ENCODE measurements at places on chromosomes 12 and 14.

DNA sequence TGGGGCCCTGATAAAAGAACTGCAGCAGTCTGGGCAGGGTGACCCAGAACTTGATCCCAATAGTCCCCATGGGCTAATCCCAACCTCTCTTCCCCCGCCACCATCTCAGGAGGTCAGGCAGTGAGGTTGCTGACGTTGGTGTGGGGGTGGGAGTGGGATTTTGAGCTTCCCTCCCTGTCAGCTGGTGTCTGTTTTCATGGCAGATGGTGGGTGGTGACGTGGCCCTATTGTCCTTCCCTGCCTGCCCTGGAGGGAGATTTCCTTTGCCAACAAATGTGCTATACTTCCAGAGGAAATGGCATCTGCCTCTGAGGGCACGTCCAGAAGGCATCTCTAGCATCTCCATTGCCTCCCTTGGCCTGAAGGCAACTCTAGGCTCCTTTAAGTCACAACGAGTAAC lies 37.7 kb downstream of the NEUROD4 start:
- no peak for DNase-seq

DNA sequence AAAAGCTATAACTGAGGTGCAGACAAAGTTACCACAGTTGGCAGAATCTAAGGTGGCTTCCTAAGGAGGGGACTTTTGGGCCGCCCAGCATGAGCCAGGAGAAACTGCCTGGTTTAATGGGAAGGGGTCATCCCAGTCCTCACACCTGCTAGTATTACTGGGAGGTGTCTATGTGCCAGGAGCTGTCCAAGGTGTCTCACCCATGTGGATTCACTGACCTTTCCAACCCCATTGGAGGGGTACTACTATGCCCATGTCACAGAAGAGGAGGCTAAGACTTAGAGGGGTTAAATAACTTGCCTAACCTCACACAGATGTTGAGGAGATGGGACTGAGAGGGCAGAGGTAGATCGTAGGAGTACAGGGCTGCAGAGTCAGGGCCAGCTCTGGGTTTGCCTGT lies 10.2 kb downstream of the ABCB9 start:
- DNase-seq: no peak

DNA sequence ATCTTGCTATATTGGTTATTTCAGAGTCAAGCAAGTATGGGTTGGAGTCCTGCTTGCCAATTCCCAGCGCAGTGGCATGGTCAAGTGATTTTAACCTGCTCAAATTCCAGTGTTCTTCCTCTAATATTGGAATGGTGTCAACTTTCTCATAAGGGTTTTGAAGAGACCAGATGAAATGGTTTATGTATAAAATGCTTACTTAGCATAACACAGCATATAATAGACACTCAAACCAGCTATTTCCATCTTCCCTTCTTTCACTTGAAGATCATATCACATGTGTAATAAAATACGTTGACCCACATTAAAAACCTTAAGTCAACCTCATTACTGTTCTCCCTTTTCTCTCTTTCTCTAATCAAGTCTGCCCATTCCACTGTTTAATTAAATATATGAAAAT lies 144.0 kb downstream of the NAV3 start:
- no peak for DNase-seq

GRCh38 chr14:24274101-24274543 lies 2.7 kb upstream of the RABGGTA start:
- no peak for DNase-seq

- DNase-seq: no peak
Observed at GRCh38 chr14:33218026-33218425, 279.3 kb downstream of the NPAS3 start.

DNA sequence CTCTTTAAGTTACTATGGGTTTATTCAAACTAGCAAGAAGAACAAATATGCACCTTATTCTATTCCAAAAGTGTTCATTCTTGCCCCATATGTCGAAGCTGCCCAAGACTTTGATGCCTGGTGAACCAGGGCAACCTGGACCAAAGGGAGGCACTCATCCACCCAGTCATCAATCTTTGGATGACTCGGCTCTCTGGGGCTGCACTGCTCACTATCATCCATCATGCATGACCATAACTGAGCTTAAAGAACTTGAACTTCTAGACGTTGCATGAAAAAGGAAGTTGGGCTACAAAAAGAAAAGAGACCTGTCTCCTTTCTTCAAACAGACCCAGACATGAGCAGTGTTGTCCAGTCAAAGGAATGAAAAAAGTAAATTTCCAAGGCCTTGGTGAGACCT lies 1.2 kb downstream of the KRT4 start:
- no peak for DNase-seq

DNA sequence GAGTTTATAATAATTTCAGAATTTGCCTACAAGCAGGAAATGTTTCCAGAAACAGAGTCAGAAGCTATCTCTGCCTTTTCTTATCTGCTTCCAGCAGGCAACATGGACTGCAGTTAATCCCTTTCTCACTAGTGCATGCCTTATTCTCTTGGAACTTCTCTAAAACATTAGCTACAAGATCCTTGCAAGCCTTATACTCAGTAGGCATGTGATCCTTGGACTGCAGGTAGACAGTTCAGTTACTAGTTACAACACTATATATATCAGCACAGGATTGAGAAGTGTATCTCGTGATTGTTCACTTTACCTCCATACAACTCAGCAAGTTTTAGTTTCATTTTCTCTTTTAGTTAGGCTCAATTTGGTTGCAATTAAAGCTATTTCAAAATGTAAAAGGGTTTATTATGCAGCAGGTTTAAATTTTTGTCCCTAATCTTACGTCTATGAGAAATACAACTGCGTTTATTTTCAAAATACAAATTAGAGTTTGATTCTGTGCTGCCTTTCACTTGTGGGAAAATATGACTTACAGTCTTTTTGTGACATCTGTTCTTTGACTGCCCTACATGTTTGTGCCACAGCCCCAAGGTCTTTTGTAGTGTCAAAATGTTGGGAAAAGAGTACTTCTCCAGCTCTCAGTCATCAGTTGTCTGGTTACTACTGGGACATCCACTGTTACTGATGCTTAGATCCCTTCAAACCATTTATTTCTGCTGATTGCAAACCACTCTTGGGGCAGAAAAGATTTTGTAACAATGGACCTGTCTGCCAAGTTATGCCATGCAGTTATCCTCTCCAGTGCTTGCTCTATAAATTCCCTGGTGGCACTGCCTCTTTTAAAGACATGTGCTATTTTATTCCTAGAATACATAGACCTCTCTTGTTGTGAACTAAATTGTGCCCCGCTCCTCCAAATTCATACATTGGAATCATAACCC lies 709.0 kb upstream of the FOXG1 start:
- peak; percentile 37 for DNase-seq

GRCh38 chr14:102481791-102482238 lies 27.8 kb downstream of the ANKRD9 start:
- DNase-seq: peak; percentile 63

DNA sequence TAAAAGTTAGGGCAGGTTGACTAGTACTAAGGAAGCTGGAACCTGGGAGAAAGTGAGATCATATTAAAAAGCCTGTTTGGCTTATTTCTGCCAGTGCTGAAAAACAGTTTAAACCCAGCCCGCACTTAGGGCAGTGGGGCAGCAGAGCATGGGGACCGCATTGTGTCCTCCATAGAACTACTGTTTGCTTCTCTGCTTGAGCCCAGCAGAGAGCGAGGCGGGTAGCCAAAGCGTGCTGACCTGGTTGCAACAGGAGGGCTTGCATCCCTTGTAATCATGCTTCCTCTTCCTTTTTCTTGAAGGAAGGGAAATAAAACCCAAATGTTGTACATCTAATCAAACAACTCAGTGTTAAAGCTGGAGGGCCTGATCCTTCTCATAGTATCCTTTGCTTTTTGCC lies 82.5 kb upstream of the HOXC13 start:
- DNase-seq: no peak

DNA sequence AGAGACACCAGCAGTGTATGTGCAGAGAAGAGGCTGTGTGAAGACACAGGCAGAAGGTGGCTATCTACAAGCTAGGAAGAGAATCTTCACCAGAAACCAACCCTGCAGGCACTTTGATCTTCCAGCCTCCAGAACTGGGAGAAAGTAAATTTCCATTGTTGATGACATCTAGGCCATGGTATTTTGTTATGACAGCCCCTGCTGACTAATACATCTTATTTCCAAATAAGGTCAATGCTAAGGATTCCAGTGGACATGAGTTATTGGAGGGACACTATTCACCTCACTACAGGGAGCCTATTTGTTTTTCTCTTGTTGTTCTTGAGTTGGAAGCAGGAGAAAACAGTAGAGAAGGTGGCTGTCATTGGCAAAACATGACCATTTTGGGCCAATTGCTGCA lies 88.5 kb upstream of the RIN3 start:
- DNase-seq: no peak

GRCh38 chr14:54867011-54867410 lies 35.6 kb downstream of the GCH1 start:
- no peak for DNase-seq

DNA sequence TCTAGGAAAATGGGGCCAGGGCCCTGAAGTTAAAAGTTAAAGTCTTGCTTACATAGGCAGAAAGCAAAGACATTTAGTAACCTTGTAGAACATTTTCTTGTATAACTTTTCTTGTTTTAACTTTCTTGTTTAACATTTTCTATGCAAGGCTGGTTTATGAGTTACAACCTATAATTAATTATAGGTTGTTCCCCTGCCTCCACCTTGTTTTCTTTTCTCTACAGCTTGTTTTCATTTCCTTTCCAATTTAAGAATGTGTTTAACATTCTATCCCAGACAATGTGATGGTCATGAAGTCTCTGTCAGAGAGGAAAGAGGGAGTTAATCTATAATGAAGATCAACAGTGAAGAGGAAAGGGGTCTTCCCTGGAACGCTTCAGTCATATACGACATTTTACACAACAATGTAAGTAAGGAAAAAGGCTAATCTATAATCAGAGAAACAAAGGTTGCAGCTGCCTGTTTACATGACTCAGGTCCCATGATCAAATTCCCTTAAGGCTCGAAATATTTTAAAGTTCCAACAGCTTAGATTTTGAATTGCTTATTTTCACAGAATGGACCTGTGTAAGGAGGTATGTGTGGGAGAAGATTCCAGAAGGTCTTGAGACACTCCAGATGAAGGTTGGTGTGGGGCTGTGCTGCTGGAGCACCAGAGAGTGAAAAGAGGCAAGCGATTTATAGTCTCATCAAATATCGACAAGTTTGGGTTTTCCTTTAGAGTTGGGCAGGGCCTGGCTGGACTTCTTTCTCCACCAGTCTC lies 34.2 kb upstream of the TCL1B start:
- DNase-seq: no peak

- DNase-seq: no peak
Observed at GRCh38 chr14:85464135-85464895, 65.6 kb upstream of the FLRT2 start.

- DNase-seq: no peak
Observed at GRCh38 chr12:3480764-3481163, 10.2 kb upstream of the PRMT8 start.

DNA sequence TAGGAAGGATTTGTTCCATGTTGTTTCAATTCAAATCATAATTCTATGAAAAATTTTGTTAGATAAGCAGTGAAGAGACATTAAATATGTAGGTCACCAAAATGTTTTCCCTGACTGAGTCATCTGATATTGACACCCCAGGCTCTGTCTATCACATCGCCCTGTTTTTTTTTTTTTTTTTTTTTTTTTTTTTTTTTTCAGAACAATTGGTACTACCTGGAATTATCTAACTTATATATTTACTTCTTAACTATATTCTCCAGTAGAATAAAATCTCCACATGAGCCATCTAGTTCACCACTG lies 97.8 kb upstream of the KRAS start:
- no peak for DNase-seq

GRCh38 chr12:6647083-6647604 lies at the start of gene ACRBP:
Gene ACRBP (minus strand): TSS chr12:6647432. CDS start chr12:6647366, 66 bp downstream.
- peak; percentile 69 for DNase-seq

GRCh38 chr14:89807892-89808291 lies 146.6 kb downstream of the EFCAB11 start:
- no peak for DNase-seq

- no peak for DNase-seq
Observed at GRCh38 chr12:128992550-128992949, 139.3 kb downstream of the GLT1D1 start.

DNA sequence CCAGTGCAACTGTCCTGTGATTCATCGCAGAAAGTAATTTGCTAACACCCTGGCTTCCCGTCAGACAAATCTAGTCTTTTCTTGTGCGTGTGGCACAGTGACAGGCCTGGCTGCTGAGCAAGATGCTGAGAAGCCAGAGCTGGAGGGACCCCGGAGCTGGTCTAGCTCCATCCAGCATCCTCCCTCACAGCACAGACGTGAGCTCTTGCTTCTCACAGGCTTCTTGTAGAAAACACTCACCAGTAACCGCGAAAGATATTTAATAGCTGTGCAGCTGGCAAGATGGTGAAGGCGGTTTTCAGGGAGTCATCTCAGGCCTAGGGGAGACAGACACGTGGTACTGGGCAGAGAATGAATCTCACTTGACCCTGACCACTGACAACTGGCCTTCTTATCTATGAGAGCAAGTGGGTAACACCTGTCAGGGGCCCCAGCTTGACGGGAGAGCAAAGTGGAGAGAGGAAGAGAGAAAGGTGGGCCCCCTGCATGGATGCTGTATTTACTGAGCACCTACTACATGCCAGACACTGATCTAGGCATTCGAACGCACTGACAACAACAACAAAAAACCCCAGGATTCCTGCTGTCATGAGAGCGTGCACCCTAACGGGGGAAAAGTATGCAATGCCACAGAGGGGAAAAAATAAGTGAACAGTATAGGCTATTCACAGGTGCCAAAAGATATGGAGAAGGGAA lies 63.3 kb downstream of the CCDC88C start:
- no peak for DNase-seq

GRCh38 chr14:69354383-69355153 lies 43.5 kb downstream of the ERH start:
- DNase-seq: no peak

GRCh38 chr14:50785457-50786063 lies 45.4 kb downstream of the NIN start:
- no peak for DNase-seq

DNA sequence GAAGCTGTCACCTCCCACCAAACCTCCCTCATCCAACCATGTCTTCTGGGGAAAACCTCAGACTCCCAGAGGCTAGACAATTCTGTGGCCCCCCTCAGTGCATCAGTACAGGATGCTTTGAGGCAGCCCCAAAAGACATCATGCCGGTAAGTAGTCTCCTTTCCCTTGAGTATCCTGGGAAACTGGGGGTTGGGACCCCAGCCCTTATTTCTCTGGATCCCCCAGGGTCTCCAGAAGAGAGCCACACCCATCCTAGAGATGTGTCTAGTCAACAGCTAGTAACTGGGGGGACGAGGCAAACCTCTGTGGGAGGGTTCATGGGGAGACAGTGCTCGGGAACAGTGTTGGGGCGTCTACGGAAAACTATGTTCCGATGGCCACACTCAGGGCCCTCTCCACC lies 974.2 kb upstream of the TMEM132C start:
- no peak for DNase-seq

GRCh38 chr12:6229224-6230218 lies 29.3 kb downstream of the CD9 start:
- peak; percentile 84 for DNase-seq

GRCh38 chr14:68074765-68075381 lies 255.3 kb downstream of the RAD51B start:
- DNase-seq: no peak

DNA sequence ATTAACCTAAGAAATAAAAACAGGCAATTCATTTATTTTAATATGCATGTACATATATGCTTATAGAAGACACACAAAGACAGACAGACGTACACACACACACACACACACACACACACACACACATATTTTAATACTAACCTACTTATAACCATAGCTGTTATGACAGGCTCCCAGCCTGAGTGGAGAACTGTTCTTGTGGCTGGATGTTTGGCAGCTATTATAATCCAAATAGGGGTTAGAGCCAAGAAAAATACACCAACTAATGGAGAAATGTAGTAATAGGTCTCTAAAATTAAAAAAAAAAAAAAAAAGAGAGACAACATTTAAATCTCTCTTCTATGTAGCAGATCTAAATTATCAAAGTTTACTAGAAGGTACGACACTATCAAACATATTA lies 91.8 kb downstream of the SLC41A2 start:
- DNase-seq: no peak

Data from hepatocyte (in vitro differentiated cells).